ENCODE measurements at places on chromosomes 7 and 10.

- no peak for DNase-seq
Observed at GRCh38 chr10:73889014-73889413, 14.7 kb upstream of the CAMK2G start.

DNA sequence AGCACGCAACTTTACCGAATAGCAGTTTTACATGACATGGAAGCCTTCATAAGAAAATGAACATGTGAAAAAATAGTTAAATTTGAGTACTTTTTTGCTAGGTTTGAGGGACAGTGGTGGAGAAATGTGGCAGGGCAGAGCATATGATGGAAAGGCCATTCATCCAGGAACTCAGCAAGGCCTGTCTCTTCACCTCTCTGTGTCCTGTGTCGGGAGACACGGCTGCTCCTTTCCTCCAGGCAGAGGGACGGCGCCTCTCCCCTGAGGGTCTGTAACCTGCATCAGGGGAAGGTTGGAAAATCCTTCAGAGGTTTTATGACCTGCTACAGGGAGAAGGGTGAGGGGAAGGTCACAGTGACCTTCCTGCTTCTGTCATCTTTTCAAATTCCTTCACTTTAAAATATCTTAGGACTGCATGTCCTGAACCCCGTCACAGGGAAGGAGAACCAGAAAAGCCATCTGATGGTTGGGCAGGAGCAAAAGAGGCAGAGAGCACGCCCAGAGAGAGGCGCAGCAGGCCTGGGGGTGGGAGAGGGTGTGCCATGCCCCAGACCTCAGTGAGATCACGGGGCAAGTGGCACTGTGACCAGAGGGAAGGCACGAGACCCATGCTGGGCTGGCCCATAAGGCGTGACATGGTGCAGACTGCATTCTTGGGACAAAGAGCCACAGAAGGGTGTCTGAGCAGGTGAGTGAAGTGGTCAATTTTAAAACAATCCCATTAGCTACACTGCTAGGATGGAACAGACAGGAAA lies 44.0 kb downstream of the GSDME start:
- no peak for DNase-seq

- DNase-seq: no peak
Observed at GRCh38 chr10:133141958-133142340, 18.1 kb upstream of the KNDC1 start.

- DNase-seq: no peak
Observed at GRCh38 chr10:29851241-29851640, 208.1 kb downstream of the JCAD start.

GRCh38 chr7:105693576-105693975 lies 112.3 kb upstream of the EFCAB10 start:
- no peak for DNase-seq

DNA sequence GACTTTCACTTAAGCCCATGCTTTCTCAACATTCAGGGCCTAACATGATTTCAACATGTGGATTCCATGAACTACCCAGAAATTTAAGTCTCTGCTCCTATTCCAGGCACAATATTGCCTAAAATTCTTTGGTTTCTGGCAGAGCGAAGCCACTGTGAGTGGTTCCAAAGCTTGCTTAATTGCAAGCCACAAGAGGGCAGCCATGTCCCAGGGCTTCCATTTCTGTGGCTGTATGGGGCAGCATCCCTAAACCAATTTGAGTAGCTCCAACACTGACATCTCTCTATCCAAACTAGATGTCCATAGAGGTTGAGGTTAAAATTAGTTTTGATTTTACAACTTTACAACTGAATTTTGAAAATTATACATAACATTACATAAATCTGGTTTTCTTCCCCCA lies 56.3 kb upstream of the MDFIC start:
- DNase-seq: no peak

GRCh38 chr10:24952707-24953645 lies 570 bp upstream of the PRTFDC1 start:
- DNase-seq: peak; percentile 63

- no peak for DNase-seq
Observed at GRCh38 chr10:87706731-87707130, 47.1 kb downstream of the PAPSS2 start.

DNA sequence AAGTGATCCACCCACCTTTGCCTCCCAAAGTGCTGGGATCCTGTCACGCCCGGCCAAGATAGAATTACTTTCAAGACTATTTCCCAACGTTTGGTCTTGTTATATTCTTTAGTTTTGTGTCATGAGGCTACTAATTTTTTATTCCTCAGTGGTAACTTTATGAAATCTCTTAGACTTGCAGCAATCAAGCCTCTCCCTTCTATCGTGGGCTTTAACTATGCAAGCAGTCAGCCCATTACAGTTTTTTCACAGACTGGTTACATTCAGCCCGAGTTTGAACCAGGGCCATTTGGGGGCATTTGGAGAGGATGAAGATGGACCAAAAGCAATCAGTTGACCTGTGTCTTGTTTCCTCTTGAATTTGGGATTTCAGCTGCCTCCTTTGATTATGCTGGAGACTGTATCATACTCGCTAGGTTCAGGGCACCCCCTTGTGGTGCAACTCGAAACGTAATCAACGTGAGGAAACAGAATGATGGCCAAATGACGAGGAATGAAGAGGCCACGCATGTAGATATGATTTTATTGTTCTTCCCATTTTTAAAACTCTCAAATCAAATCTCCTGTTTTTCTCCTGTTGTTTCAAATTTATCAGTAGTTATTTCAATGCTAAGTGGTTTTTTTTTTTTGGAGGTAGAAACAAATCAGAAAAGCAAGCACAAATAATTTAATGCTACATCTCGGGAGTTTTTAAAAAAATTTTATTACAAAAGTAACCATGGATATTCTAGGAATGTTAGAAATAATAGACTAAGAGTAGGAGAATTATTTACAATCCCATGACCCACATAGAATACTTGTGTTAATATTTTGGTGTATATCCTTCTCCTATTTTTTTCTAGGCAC lies 151.6 kb downstream of the KIAA1217 start:
- peak; percentile 60 for DNase-seq

DNA sequence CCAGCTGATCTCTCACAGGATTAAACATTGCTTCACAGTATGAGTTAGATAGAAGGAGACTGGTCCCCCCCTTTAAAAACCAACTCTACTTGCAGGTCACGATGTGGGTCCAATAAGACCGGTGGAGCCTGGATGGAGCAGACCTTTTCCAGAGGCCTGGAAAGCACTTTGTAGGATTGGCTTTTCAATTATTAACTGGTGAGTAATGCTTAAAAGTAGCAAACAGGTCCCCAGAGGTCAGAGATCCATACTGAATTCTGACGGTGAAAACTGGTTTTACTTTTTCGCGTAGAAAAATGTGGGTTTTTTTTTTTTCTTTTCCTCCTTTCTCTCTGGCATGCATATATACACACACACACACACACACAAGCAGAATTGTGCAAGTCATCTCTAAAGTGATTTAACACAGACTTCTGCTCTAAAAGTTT lies 74.9 kb upstream of the OGDHL start:
- no peak for DNase-seq

DNA sequence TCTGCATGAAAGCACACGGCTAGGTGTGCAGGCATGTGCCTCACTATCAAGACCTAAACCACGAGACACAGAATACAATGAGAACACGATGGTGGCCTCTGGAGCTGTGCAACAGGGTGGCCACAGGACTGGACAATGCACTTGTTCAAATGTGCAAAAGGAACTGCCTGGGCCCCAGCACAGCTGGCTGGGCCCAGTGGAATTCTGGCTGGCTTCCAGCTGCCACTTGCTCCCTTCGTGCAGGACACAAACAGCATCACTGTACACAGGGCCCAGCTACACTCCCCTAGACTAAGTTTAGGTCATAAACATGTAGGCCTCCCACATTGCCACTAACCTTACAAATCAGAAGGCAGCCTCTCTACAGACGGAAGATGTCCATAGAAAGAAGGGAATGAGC lies 23.4 kb downstream of the DOCK4 start:
- DNase-seq: no peak

DNA sequence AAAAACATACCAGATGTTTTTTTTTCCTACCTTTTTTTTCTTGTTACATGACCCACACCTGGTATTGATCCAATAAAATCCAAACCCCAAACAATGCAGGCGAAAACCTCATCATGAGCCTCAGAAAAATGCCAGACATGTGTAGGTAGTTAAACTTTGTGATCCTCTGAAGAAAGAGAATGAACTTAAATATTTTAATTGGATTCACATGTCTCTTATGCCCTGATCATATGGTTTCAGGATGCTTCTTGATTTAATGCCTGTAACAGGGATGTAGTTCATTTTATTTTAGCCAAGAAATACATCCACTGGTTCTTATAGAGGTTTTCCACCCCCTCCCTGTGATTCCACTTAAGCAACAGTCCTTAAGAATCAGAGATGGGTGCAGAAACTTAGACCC lies 451.6 kb downstream of the TYW1 start:
- peak; percentile 67 for DNase-seq

DNA sequence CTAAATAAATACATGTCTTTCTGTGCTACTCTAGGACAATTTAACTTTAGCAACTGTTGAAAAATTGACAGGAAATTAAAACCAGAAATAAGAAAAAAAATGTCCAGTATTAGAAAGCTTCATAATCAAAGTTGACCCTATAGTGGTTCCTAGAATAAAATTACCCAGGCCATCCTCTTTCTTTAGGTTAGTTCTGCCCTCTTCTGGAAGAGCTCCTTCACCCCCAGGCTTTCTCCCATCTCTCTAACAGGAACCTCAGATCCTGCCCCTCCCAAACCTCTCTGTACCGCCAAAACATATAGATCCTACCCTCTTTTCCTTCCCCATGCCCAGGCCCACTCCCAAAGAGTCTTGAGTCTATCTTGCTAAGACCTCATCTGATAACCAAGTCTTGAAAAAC lies 159.4 kb upstream of the CDK1 start:
- DNase-seq: no peak

DNA sequence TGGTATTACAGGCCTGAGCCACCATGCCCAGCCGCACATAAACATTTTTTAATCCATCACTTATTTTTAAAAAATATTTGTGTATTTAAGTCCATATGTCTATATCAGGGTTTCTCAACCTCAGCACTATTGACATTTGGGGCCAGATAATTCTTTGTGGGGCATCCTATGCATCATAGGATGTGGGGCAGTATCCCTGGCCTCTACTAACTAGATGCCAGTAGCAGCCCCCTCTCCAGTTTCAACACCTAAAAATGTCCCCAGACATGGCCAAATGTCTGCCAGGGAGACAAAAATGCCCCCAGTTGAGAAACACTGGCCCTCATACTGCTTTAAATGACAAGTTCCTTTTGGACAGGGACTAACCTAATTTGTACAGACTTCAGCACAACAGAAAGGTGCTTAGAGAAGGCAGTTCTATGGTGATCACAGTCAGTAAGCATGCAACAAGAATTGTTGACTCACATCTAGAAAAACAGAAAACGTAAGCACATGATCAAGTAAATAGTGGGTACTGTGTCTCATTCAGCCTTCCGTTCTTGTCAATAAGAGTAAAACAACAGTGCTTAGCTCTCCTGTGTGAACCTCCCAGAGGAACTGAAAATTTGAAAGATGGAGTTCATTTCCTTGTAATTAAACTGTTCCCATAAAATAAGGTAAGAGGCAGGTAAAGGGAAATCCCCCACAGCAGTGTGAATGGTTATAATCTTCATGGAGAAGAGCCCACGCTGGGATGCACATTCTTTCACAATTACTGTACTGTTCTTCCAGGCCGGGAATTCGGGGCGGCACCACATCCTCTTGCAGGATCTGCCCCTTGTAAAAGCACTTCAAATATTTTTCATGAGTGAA lies 17.3 kb upstream of the ADRB1 start:
- peak; percentile 59 for DNase-seq

DNA sequence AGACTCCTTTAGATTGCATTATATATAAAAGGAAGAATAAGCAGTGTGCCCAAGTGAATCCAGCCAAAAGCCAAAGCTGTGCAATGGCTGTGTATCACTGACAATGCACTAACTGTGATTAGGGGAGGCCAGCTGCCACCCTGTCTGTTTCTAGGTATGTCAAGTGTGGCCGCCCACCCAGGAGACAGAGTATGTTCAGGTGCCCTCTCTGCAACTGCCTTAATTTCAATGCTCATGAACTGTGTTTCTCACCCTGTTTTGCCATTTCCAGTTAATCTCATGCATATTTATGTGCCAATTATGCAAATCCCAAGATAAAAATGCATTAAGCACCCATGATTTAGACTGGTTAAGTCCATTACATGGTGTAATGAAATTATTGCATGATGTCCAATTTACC lies 159.4 kb downstream of the FRMD4A start:
- no peak for DNase-seq

- DNase-seq: no peak
Observed at GRCh38 chr10:92957223-92958010, 103.2 kb upstream of the CYP26C1 start.

- no peak for DNase-seq
Observed at GRCh38 chr7:33325754-33326484, 196.6 kb downstream of the BBS9 start.

DNA sequence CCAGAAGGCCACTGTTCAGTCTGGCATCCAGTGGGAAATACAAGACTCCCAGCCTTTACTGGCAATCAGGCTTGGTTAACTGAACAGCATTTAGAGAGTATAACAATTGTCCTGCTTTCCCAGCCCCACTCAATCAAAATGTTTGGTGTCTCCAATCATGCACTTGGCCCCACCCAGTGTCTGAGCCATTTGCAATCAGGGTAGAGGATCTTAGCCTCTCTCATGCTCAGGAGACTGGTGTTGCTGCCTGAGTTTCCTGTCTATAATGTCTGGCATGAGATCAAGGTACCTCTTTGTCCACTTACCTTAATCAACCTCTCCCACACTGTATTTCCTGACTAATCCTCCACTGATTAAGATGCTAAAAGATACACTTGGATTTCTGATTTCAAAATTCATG lies 290.2 kb upstream of the GHITM start:
- DNase-seq: no peak

- peak; percentile 88 for DNase-seq
Observed at GRCh38 chr7:106840342-106840741, 24.7 kb upstream of the PIK3CG start.

DNA sequence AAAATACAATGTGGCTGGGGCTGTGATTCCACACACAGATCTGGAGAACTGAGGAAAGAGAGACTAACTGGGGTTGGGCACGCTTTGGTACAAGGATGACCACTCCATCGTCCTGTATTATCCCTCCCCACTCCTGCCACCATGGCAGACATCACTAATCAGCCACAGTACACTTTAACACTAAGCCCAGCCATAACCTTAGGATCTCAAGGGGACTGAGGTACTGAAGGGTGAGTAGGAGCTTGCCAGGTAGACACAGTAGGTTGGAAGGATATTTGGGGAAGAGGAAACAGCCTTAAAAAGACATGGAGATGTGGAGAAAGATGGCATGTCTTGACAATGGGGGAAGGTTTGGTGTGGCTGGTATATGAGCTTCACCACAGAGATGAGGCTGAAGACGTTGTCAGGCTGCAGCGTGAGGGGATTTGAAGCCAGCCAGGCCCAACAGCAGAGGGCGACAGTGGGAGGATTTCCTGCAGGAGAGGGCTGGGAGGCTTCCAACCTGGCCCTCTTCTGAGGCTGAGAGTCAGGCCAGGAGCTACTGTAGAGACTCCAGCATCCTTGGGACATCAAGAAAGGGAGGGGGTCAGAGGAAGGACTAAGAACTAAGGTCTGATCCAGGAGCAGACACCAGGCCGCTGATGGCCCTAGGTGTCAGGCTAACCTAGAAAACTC lies 58.6 kb upstream of the COL13A1 start:
- DNase-seq: no peak

GRCh38 chr7:77216181-77216845 lies 16.7 kb upstream of the FGL2 start:
- no peak for DNase-seq
